Epithelial cell of alveolus of lung (primary cell): ENCODE measurements at places on chromosomes 16 and 17. TPM values are rescaled to one million over a fixed set of nuclear protein-coding genes. Genes with fewer than 3 reads are reported as not detected.

The ZNF205 gene
- total RNA-seq: 9.6 and 18.7 TPM in 2 replicates

The CHTF18 gene
- total RNA-seq: 5.9 and 18.2 TPM in 2 replicates

The GRAP gene
- 0.72 and 1.2 TPM in 2 replicates for total RNA-seq

The CIAO2B gene
- 129 and 149 TPM in 2 replicates for total RNA-seq

The GPRC5C gene
- total RNA-seq: 6.7 and 11.2 TPM in 2 replicates

The EVPLL gene
- 0.08 TPM in 1 of 2 replicates, not detected in the other for total RNA-seq

The TBC1D28 gene
- not detected in 2 replicates for total RNA-seq

The NXN gene
- 16.4 and 61.2 TPM in 2 replicates for total RNA-seq
